A172 (cell line): ENCODE measurements at places on chromosomes 2 and 18. TPM values are rescaled to one million over a fixed set of nuclear protein-coding genes. Genes with fewer than 3 reads are reported as not detected.

DNA sequence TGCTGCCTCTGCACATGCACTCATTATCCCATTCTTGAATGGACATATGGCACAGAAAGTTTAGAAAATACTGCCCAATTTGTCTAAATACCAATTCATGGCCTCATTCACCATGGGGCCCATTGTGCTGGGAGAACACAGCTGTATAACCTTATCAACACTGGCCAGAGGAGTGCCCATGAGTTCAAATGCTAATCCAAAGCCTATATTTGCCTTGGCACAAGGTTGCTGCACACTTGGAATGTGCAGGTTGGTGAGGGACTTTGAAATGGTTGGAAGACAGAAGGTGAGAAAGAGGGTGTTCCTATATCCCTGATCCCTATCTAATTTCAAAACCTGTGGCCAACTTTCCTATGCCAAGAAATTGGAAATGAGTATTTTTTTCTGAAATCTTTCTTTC is 693.9 kb upstream of the ID2 start:
- DNase-seq: no peak

DNA sequence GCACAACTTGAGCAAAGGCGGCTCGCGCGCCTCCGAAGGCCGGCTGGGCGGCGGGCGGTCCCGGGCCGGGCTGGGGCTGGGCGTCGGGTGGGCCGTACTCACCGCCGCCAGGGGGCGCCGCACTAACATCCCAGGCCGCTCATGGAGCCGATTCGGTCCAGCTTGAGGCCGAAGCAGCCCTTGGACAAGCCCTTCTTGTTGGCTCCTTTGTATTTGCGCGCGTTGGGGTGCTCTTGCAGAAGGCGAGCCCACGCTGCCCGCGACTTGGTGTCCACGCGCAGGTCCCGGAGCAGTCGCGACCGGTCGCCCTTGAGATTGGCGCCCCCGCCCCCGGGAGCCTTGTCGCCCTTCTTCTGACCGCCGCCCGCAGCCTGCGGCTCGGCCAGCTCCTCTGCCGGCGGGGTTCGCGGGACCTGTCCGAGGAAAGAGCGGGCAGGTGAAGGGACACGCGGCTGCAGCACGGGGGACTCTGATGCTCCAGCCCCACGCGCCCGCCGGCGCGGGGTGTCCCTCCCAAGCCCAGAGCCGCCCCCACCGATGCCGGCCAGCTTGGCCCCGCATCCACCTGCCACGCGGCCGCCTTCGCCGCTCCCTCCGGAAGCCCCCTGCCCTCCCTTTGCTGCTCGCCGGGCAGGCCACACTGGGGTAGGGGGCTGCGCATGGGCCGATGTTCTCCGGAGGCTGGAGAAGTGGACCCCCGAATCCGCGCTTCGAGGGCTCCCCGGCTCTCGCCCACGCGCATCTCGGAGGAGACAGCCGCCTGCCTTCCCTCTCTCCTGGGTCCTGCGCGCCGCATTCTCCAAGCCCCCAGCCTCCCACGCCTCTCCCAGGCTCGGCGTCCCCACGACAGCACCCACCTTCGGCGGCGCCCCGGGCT is 655 bp downstream of the NPPC start:
- peak; percentile 80 for DNase-seq

DNA sequence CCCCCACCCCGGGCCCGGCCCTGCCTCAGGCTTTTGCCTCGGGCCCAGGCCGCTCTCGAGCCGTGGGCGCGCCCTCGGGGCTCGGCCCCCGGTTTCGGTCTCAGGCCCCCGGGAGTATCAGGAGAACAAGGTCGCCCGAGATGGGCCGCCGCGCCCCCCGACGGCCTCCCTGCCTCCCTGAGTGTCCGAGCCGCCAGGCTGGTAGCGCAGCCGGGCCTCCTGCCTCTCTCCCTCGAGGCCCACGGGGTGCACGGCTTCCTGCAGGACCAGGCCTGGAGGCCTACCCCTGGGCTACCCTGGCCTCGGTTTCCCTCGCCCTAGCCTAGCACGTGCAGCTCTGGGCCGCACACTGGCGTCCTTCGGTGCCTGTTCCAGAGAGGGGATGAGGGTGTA is 8.4 kb downstream of the GBX2 start:
- DNase-seq: no peak

DNA sequence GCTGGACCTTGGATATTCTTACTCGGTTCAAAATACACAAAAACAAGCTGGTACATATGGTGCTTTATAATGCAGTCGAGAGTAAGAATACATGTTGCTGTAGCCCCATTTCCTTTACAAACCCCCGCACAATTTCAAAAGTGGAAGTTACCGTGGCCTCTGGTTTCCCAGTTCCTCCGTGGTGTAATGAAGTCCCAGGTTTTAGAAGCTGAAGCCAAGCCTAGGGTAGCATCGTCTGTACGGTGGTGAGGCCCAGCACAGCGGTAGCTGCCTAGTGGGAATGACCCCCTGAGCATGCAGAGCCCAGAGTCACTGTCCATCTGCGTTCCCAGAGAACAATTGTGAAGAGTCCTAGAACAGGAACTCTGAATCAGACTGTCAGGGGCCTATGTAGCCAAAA is 171.8 kb downstream of the ASXL3 start:
- DNase-seq: no peak

GRCh38 chr18:62365420-62365819 is 40.3 kb downstream of the TNFRSF11A start:
- DNase-seq: no peak

ADCYAP1 gene
- total RNA-seq: not detected in 2 replicates

DNA sequence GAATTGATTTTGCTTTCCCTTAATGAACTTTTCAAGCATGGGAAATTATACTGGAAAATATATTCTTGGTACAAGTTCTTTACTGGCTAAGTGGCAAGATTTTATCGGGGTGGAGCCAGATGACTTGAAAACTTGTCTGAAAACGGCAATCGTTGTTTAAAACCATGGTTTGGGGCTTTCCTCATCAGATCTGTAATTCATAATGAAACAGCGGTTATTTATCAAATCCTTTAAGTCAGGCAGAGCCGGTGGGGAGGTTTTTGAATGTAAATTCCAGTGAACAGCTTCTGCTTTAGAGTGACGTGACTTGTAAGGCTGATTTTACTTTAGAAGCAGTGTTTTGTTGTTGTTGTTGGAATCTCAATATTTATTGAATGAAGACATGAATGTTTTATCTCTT is 2.6 kb downstream of the SEC11C start:
- no peak for DNase-seq

DNA sequence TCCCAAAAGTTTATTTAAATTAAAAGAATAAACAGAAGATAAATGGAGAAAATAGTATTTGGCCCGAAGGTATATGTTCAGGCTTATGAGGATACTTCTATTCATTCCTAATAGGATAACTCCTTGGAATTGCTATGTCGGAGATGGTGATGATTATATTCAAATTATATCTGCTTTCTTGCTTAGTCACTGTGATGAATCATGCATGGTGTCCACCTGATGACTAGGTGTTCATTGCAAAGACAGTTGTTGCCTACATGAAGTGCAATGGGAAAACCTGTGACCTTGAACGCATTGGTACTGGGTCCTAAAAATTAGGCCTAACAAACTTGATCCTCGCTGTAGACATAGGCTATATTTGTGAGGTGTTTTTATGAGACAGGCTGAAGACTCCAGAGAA is 617.3 kb upstream of the ZEB2 start:
- no peak for DNase-seq

MC4R gene
- total RNA-seq: 2.7 and 3.9 TPM in 2 replicates

GRCh38 chr2:119315241-119315925 is 51.3 kb downstream of the C2orf76 start:
- DNase-seq: no peak

DNA sequence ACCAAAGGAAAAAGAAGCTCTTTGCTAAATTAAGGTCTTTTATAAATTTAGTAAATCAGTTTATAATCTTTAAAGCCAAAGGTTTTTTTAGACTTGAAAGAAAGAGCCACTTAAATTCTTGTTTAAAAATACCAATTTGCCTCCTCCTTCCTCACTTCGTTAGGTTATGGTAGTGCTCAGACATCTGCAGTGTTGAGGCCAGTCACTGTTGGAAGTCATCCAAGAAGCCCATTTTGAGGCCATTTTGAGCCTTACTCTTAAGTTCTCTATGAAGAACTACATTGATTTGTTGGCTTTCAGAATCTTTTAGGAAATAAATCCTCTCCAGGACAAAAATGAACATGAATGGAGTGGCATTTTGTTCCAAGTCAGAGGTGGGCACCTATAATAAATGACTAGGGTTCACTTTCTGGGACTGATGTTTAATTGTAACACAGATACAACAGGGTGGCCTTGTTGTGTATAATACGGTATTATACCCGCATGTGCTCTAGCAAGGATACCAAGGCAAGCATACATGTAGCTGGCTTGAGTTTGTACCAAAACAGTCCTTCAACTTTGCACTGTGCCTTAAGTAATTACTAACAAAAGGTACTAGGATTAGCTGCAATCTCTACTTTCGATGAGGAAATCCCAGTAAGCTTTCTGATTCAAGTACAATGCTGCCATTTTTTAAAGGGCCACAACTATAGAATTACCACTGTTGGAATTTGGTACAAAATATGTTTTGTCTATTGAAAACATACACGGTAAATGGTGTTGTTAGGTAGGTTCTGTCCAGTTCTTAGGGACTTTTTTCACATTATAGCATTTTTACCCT is 22.8 kb downstream of the SLC66A3 start:
- no peak for DNase-seq

- no peak for DNase-seq
Measured at GRCh38 chr2:31268344-31268743, 34.4 kb downstream of the EHD3 start.

RGPD8 gene
- total RNA-seq: 3.6 and 4.3 TPM in 2 replicates

DNA sequence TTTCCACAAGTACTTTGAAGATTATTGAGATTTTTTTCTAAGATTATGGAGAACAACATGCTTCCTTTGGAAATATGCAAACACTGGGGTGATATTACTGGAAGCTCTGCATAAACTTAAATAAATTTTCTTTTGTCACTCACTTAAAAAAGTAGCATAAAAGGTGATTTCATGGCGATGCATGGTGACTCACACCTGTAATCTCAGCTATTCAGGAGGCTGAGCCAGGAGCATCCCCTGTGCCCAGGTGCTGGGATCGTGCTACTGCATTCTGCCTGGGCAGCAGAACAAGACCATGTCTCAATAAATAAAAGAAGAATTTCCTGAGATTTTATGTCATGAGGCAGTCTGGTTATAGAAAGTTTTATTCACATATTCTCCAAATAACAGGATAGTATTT is 679.1 kb upstream of the CDH2 start:
- DNase-seq: no peak

DNA sequence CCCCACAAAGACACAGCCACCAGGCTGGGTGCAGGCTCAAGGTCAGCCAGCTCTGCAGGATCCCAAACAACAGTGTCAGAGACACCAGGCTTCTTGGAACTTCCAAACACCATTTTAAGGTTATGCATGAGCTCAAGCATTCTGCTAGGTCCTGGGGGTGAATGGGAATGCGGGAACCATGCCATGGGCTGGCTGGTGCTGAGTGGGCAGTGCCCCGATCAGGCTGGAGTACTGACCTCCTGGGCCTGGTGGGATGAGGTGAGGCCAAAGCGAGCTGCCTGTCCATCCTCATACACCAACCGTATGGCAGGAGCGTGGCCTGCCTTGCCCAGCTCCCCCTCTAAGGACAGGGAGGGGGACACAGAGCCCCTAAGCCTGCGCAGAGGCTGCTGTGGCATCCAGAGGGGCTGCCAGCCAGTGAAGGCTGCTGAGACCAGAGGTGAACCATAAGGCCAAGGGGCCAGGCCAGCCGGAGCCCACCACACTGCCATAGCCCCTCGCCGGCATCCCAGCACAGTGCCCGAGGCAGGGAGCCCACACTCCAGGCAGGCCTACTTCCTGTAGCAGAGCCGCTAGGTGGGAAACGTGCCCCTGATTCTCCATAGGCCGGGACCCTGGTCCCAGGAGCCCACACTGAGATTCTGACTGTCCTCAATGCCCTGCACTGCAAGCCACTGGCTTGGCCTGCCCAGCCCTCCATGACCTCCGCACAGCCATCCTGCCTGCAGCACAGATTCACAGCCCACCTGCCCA is 135.0 kb downstream of the HDAC4 start:
- DNase-seq: no peak

- no peak for DNase-seq
Measured at GRCh38 chr18:2351126-2351850, 220.0 kb downstream of the METTL4 start.

TBR1 gene
- total RNA-seq: not detected in 2 replicates

ASTL gene
- not detected in 2 replicates for total RNA-seq

DNA sequence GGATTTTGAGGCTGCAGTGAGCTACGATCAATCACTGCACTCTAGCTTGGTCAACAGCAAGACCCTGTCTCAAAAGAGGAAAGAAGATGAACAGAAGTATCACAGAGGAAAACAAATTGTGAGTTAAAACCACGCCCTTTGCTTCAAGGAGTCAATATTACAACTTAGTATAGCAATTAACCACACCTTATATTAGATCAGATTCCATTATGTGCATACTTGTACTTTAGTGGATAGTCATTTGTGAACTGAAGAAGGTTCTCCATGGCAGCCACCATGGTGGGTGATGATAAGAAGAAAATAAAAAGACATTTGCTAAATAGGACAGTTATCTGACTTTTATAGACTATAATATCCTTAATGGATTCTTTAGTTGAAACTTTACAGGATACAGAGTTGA is 72.3 kb upstream of the EFEMP1 start:
- DNase-seq: no peak

DNA sequence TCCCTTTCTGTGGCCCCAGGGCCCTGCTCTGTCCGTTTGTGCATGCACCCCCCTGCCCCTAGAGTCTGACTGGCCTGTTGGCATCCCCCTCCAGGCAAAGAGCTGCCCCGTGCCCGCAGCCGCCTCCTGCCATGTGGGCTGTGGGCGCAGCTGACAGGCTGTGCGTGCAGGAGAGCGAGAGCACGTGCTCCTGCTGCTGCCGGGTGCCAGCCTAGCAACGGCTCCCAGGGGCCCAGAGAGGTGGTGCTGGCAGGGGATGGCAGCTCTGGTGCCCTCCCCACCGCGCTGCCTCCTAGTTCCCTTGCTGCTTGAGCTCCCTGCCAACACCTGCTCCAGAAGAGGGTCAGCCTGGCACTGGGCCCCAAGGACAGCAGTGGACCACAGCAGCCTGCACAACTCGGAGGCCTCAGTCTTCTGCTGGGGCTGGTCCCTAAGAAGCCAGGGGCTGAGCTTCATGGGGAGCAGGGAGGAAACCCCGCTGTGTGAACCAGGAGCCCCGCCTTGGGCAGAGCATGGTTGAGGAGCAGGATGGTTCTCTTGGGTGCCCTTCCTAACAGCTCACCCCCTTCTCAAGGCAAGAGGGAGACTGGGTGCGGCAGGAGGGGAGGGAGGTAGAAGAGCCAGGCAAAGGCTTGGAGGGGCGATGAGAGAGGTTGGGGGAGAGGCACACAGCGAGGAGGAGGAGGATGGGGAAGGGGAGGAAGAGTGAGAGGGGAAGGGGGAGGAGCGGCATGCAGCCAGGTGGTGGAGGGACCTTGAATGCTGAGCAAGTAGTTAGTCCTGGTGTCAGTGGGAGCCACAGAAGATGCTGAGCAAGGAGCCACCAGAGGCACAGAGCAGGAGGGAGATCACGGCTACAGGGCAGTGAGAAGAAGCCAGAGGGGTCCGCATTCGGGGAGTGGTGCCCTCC is 23.8 kb upstream of the PTMA start:
- DNase-seq: no peak

DNA sequence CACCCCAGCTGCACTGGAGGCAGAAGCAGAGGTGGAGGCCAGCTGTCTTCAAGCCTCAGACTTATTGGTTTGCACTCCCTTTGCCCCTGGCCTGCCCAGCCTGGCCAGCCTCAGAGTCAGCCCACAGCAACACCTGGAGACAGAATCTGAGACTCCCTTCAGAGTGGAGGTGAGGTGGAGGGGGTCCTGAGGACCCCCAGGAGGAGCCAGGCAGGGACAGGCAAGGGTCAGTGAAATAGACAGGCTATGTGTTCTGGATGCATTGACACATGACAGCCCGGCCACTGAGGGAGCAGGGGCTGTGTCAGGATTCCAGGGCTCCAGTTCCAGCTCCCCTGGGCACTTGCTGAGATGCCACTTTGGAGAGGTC is 309.7 kb downstream of the MYCN start:
- DNase-seq: no peak
